ENCODE measurements at places on chromosomes 16 and 17.

GRCh38 chr16:85193115-85193493 is 80.8 kb upstream of the CIBAR2 start:
- no peak for DNase-seq

- no peak for DNase-seq
Observed at GRCh38 chr16:26345966-26346365, 654.2 kb downstream of the HS3ST4 start.

DNA sequence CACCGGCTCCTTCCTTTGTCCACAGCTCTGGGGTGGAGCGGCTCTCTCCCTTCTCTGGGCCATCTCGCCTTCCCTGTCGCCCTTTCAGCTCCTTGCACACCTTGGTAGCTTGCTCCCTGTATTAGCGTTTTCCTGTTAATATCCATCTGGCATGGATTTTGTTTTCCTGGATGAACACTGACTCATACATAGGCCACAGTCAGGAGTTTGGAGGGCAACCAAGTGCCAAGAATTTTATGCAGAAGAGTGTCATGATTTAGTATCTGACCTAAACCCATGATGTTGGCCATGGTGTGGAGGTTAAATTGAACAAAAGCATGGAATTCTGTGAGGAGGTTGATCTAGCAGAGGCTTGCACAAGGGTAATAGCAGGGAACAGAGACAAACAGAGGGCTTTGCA is 180.9 kb downstream of the AIPL1 start:
- DNase-seq: no peak

DNA sequence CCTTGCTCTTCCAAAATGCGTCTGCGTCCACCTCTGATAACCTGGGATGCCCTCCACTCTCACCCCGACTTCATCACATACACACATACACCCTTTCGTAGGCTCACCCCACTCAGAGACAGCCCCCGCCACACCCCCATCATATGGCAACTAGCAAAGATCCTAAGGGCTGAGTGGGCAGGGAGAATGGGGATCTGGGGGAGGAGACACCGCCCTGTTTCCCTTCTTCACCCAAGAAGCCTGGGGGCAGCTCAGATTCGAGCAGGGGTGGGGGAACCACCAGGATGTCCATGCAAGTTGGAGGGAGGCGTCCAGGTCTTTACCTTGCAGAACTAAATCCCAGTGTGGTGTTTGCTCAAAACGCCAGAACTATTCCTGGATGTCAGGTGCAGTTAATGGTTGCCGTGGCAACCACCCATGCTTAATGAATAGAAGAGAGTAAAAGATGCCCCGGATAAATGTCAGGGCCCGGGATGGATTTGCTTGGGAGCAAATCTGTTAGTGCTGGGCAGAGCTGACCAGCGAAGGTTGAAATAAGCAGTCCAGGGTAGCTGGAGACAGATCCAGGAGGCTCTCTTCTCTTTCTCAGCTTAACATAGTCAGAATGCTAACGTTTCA is 72.8 kb downstream of the CACNG3 start:
- DNase-seq: no peak

DNA sequence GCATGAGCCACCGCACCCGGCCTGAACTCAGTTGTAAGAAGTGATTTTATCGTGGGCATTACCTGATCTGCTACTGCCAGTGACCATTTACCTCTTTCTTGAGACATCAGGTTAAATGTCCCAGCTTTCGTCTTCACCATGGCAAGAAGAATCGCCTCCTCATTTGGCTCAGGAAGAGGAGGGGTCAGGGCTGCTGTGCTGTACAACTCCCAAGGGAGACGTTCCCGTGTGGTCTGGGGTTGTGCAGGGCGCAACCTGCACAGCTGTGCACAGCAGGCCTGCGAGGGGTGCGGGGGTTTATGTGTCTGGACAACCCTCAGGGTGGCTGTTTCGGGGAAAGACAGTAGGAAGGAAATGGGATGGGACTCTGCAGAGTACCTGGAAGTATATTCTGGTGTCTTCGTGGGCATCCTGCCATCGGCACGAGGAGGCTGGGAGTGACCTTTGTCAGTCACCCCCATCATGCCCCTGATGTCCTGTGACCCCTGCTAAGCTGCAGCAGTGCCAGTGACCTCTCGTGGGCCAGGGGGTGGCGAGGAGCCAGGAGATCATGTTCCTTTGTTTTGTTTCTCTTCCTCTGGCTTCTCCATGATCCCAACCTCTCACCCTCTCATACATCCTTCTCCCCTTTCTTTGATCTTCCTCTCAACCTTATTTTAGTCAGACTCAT is 27.3 kb downstream of the CIBAR2 start:
- DNase-seq: no peak

DNA sequence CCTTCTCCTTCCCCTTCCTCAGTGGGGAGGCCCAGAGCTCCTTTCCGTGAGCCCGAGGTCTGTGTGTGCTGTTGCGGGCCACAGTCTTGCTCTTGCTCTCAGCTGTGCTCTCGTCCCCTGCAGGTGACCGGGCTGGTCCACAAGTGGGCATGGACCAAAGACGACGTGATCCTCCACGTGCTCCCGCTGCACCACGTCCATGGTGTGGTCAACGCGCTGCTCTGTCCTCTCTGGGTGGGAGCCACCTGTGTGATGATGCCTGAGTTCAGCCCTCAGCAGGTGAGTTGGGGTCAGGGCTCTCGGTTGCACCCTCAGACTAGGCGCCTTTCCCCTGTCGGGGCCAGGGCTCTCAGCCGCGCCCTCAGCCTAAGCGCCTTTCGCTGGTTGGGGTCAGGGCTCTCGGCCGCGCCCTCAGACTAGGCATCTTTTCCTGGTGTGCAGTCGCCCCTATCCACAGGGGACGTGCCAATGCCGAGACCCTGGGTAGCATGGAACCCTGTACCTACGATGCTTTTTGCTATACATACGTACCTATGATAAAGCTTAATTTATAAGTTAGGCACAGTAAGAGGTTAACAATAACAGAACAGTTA is 8.9 kb downstream of the ACSF3 start:
- DNase-seq: no peak

- peak; percentile 28 for DNase-seq
Observed at GRCh38 chr16:78478267-78478861, 378.9 kb downstream of the WWOX start.

DNA sequence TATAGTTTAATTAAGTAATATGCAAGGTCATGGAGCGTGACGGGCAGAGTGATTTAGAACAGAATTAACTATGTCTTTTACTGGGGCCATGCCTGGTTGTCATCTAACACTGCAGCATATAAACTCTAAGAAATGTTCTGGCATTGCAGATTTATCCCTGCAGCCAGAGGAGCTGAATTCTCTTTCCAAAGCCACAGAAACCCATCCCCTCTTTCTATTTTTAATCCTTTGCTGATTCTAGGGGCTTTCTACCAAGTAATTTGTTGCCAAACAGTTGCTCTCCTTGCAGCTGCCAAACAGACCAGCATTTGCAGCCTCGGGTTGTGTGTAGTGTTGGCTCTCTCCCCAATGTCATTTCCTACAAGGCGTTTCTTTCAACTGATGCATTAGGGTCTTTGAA is 243.2 kb upstream of the MON1B start:
- no peak for DNase-seq

DNA sequence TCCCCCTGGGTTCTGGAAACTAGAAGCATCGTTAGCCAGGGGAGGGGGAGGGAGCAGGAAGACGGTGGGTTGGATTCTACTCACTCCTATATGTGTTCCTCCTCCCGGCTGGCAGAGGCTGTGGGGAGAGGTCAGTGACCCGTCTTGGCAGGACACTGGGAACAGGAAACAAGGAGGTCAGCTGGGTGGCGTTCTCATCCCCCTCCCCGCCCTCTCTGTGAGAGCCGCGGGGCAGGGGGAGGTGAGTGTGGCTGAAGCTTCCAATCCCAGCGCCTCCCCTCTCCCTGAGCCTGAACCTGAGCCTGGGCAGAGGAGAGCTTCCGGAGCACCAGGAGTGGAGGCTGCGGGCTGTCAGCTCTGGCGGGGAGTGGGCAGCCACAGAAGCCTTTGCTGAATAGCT is 12.5 kb downstream of the GPRC5C start:
- DNase-seq: no peak

DNA sequence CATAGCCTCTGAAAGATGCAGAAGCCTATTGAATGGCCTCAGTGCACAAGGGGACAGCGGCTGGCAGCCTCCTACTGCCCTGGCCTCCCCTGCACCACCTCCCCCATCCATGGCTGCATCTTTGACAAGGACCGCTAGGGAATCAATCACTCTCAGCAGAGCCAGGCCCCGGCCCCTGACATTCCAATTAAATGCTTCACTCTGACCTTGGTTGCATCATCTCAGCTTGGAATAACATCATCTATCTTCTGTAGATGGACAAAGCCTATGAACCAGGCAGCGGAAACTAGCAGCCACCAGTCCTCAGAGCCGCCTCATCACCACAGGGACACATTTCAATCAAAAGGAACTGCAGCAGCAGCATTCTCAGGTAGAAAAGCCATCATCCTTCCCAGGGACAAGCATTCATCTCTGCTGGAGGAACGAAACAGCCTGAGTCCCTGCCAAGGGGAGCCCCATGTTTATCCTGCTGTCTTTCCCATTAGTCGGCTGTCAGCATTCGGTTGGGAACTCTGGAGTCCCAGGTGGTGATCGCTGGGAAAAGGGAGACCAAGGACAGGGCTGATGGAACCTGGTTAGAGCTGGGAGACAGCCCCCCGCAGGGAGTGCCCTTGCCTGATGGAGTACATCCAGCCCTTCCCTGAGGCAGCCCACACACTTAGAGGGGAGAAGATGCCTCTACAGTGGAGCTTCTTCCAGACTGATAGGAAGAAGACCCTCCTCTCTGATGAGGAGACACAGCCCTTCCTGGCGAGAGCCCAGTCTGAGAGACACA is 11.5 kb upstream of the TMEM132E start:
- DNase-seq: no peak

DNA sequence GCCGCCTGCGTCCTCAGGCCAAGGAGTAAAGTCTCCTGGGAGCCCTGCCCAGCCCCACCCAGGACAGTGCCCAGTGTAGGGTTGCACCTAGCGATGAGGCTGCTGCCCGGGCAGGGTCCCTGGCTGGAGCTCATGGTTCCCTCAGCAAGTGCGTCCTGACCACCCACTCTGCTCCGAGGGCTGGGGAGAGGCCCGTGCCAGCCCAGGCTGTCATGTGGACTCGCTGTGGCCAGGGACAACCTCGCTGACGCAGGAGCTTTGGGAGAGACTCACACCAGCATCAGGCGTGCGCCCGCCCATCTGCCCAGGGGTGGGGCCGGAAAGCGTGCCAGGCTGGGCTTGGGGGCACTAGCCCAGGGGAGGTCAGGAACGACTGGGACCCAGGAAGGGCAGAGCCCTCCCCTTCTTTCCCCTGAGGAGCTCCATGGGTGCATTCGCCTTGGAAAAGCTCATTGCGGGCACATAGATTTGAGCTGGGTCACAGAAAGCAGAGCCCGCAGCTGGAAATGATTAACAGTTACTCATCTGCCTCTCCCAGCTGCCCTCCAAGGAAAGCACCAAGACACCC is 19.7 kb downstream of the DPEP1 start:
- no peak for DNase-seq

- DNase-seq: peak; percentile 29
Observed at GRCh38 chr16:85612191-85612800, 826 bp upstream of the GSE1 start.

DNA sequence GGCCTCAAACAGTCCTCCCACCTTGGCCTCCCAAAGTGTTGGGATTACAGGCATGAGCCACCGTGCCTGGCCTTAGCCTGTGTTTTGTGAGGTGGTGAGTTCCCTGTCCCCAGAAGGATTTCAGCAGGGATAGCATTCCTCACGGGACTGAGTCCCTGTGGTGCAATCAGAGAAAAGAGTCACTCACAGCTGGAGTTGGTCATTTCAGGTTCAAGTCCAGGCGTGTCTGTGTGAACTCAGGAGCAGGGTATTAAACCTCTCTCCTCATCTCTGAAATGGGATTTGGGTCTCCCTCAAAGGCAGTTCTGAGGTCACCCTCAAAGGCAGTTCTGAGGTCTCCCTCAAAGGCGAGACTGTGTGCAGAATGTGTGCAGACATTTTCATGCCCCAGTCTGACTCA is 28.6 kb downstream of the NPTX1 start:
- no peak for DNase-seq

DNA sequence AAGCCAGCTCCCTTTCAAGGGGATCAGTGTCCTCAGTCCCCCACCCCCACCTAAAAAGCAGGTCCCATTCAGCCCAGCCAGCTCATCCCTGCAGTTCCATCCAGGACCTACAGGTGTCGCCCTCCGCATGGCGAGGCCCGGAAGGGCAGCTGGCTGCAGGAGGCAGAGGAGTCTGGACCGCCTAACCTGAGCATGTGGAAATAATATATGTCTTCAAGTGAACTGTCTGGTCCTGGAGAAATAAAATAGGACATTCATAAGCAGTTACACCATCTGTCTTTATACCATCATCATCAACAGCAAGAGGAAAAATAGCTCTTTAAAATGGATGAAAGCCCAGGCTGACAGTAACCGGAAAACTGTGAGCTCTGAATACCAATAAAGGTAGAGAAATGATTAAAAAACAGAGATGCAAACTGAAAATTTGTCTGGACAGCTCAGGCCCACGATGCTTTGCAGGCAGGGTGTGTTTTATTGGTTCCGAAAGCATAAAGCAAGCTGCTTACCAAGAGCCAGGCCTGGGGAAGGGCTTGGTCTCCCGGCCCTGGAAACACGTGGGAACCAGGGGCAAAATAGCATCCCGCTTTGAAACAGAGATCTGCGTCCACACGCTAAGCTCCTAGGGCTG is 215.2 kb downstream of the ZFHX3 start:
- DNase-seq: peak; percentile 23

- no peak for DNase-seq
Observed at GRCh38 chr16:53266156-53266555, 168.1 kb upstream of the RBL2 start.

DNA sequence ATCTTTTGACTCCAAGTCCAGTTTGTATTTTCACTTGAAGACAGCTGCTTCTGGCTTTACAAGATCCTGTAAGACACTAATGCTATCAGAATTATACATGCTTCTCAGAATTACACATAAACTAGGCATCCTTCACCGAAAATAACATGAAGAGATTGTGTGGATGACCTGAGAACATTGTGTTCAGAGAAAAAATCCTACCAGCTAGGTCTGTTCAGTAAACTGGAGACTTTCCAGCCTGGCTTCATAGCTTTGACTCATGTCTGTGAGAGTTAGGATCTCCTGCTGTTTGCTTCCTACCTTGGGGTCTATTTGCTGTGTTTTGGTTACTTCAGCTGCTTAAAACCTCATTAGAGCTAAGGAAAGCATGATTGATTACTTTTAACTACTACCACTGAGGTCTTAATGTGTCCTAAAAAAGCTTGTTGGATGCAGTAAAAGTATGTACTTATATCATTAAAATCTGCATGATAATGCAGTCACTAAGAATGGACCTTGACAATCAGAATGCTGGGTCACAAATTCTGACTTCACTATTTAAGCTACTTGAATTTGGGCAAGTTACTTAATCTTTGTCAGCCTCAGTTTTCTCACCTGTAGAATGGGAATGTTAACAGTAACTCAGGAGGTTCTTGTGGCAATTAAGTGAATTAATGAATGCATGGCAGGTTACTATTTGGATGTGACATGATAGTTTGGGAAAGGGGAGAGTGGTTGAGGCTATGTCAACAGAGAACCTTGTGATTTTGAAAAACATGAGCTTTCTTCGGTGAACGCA is 8.0 kb upstream of the MYH13 start:
- DNase-seq: no peak

- DNase-seq: no peak
Observed at GRCh38 chr17:66679631-66680517, 155.0 kb upstream of the CACNG5 start.
